ENCODE measurements at places on chromosomes 16 and 17.
A peak's percentile ranks its signal among the peaks of the same experiment; 100 is the strongest.

- no peak for DNase-seq
- H3K27me3 ChIP-seq: no peaks in the 10 kb centered on the region
- no peaks in the 10 kb centered on the region for H3K36me3 ChIP-seq
- H3K27ac ChIP-seq: no peak overlapping the region
- H3K4me3 ChIP-seq: no peak overlapping the region
- H3K4me1 ChIP-seq: no peaks in the 10 kb centered on the region
Observed at GRCh38 chr16:74094514-74094913, 202.1 kb upstream of the PSMD7 start.

- H3K27ac ChIP-seq: no peak overlapping the region
- no peak overlapping the region for H3K4me3 ChIP-seq
- H3K4me1 ChIP-seq: peaks cover 9% of the 10 kb centered on the region
- H3K36me3 ChIP-seq: no peaks in the 10 kb centered on the region
- no peaks in the 10 kb centered on the region for H3K27me3 ChIP-seq
- peak; percentile 30 for DNase-seq
Observed at GRCh38 chr16:84689111-84689510, 10.7 kb upstream of the USP10 start.

- H3K4me3 ChIP-seq: no peak overlapping the region
- DNase-seq: no peak
- H3K4me1 ChIP-seq: peaks cover 74% of the 10 kb centered on the region
- H3K27ac ChIP-seq: peak overlapping the region; percentile 62
- no peaks in the 10 kb centered on the region for H3K36me3 ChIP-seq
Observed at GRCh38 chr16:4090351-4090851, 25.8 kb downstream of the ADCY9 start.

DNA sequence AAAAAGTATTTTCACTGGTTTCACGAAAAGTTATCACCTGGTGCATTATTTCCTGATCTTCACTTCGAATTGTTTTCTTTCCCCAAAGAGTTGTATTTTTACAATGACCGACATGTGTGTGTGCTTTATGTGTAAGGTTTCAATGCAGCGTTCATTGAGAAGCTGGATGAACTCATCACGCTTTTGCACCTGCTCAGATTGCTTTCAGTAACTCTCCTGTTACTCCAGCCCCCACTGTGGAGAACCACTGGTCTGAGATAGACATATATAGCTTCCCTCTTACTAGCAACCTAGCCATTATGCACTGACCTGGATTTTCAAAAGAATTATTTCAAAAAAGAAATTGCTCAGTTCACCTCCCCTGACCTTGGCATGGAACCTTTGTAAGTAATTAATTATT is 178.3 kb upstream of the CHMP6 start:
- no peaks in the 10 kb centered on the region for H3K36me3 ChIP-seq
- H3K27ac ChIP-seq: no peak overlapping the region
- H3K4me1 ChIP-seq: no peaks in the 10 kb centered on the region
- no peak for DNase-seq
- H3K27me3 ChIP-seq: no peaks in the 10 kb centered on the region
- H3K4me3 ChIP-seq: no peak overlapping the region

GRCh38 chr16:22388101-22388644 is 13.8 kb upstream of the CDR2 start:
- no peaks in the 10 kb centered on the region for H3K36me3 ChIP-seq
- H3K4me1 ChIP-seq: peaks cover 5% of the 10 kb centered on the region
- no peak for DNase-seq
- H3K27ac ChIP-seq: no peak overlapping the region
- no peaks in the 10 kb centered on the region for H3K27me3 ChIP-seq

DNA sequence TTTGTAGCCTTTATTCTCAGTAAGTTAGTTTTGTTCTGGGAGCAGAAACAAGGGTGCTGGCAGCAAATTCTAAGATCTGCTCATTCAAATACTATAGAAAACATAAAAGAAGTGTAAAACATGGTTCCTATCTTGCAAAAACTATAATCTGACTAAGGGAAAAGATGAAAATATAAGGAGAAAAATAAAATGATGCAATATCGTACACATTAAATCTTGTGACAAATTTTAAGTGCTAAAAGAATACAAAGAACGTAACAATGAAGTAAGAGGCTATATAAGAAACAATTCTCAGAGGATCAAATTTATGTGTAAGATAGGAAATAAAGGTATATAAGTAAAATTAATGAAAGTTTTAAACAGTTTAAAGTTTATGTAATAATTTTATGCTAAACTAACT is 224.6 kb downstream of the CEP112 start:
- no peak overlapping the region for H3K27ac ChIP-seq
- H3K27me3 ChIP-seq: no peaks in the 10 kb centered on the region
- H3K36me3 ChIP-seq: no peaks in the 10 kb centered on the region
- H3K4me1 ChIP-seq: no peaks in the 10 kb centered on the region
- DNase-seq: no peak

DNA sequence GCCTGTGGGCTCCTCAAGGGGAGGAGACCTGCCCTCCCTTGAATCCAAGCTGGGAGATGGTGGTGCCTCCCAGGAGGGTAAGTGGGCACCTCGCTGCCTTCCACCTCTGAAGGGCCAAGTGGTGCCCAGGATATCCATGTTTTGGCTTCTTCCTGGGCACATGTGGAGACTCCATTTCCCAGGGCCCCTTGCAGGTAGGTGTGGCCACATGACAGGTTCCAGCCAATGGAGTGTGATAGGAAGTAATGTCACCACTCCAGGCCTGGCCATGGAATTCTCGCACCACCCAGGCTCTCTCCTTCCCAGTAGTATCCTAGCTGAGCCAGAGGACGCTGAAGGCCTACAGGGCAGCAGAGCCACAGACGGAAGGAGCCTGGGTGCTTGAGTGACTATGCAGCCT is 17.6 kb upstream of the PEMT start:
- no peaks in the 10 kb centered on the region for H3K27me3 ChIP-seq
- no peak overlapping the region for H3K4me3 ChIP-seq
- no peak for DNase-seq
- no peaks in the 10 kb centered on the region for H3K36me3 ChIP-seq
- H3K4me1 ChIP-seq: no peaks in the 10 kb centered on the region
- H3K27ac ChIP-seq: no peak overlapping the region

DNA sequence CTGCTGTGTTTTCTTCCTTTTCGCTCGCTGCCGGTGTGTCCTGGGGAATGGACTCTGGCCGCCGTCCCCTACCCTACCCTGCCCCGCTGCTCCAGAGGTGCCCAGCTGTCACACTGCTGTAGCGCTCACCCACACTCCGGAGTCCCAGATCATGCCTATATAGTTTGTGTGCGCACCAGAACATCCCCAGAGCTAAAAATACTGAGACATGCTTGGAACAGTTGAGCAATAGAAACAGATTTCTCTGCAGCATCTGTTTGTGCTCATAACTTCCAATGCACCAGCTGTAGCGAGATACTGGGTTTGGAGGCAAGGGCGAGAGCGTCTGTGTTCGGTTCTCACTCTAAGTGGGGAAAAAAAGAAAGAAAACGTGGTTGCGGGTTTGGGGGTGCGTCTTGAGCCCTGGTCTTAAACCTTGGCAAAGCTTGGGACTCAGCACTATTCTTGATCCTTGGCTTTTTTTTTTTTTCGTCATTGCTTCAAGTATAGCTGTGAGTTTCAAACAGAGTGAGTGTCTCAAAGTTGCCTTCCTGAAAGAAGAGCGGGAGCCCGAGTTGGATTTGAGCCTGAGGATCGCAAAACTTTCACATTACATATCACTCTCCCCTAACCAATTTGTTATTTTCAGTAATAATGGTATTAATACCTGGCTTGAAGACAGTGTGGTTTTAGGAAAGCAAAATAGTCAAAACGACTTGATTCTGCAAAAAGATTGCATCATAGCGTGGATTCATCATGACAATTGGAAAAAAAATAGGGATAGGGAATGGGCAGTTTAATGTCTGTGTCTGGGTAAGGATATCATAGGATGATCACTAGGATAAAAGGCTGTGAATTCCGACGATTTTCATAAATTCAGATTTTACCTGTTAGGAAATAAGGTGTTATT is 621 bp downstream of the KCNJ2 start:
- H3K4me3 ChIP-seq: peak overlapping the region; percentile 54
- peaks cover 20% of the 10 kb centered on the region for H3K27me3 ChIP-seq
- peak overlapping the region; percentile 81 for H3K27ac ChIP-seq
- DNase-seq: no peak
- H3K4me1 ChIP-seq: peaks cover 24% of the 10 kb centered on the region

DNA sequence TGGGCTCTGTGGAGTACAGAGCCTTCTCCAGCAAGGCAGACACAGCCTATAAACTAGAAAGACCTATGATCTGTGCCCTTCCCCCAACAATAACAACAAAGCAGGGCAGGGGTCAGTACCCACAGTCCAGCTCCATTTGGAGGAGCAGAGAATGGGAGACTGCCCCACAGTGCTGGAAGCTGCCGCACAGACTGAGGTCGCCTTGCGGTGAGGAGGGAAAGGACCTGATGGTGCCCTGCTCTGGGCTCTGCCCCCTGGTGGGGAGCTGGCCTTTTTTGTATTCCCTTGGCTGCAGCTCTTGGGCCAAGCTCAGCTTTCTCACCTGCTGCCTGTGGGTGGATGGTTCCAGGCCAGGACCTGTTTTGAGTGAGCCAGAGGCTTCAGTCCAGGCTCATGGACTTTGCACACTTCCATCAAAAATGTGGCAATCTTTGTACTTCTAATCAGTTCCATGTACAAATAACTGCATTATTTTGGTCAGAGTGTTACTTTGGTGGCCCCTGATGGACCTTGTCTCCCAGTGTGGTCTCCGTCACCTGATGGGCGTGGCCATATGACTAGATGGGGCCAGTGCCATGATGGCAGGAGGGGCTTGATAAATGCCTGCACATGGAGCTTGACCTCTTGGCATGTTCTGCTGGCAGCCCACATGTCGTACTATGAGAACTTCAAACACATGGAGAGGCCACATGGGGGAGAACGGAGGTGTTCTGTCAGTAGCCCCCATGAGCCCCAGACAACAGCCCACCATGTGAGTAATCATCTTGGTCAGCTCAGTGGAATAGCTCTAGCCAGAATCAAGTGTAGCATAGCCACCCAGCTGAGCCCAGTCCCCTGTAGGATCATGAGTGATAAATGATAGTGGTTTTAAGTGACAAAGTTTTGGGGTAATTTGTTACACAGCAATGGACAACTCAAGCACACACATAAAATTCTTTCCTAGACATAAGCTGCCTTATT is 24.2 kb downstream of the B9D1 start:
- no peak overlapping the region for H3K27ac ChIP-seq
- no peak overlapping the region for H3K4me3 ChIP-seq
- peak; percentile 85 for DNase-seq
- H3K4me1 ChIP-seq: no peaks in the 10 kb centered on the region

GRCh38 chr17:63780928-63781327 is 7.0 kb downstream of the DDX42 start:
- peak overlapping the region; percentile 43 for H3K27ac ChIP-seq
- no peaks in the 10 kb centered on the region for H3K27me3 ChIP-seq
- no peak for DNase-seq
- H3K4me1 ChIP-seq: peaks cover 95% of the 10 kb centered on the region

- H3K36me3 ChIP-seq: no peaks in the 10 kb centered on the region
- peak; percentile 84 for DNase-seq
- peaks cover 23% of the 10 kb centered on the region for H3K4me1 ChIP-seq
Observed at GRCh38 chr17:72588961-72589360, 468.1 kb downstream of the SOX9 start.

DNA sequence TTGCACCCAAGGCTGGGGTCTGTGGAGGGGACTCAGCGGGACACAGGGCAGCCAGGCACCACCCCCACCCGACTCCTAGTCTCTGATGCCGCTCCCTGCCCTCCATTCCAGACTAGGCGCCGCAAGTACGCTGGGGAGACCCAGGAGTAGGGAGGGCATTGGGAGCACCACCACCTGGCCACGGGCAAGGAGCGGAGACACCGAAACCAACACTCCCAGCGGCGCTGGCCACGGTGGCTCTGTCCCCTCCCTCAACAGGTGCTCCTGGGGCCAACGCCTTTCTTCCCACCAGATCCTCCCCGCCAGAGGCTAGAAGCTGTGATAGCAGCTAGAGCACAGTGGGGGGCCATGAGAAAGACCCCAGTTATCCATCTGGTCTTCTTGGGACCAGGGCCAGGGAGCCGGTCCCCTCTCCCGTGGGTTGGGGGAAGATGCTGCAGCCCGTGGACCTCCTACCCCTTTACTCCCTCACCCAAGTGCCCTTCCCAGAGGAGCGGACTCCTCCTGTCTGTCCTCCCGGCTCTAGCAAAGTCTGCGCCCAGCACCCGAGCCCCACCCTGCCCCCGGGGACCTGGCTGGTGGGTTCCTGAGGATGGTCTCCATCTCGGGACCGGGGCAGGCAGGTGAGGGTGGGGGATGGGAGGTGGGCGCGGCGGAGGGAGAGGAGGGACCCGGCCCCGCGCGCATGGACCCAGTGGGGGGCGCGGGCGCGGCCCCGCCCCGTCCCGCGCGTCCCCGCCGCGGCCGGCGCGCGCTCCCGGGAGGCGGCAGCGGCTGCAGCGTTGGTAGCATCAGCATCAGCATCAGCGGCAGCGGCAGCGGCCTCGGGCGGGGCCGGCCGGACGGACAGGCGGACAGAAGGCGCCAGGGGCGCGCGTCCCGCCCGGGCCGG is at the start of gene SYNGR3:
TSS of gene SYNGR3 (plus strand) at position 762 of the 892 bp plus-strand sequence. CDS start 133 bp downstream, outside the sequence.
- no peak for DNase-seq
- H3K36me3 ChIP-seq: peaks cover 20% of the 10 kb centered on the region
- peaks cover 53% of the 10 kb centered on the region for H3K27me3 ChIP-seq
- peak within 1 kb of the TSS; percentile 19 for H3K4me3 ChIP-seq

- H3K27ac ChIP-seq: peak within 1 kb of the TSS; percentile 85
- H3K36me3 ChIP-seq: no peaks in the 10 kb centered on the region
- H3K27me3 ChIP-seq: peaks cover 59% of the 10 kb centered on the region
- peaks cover 53% of the 10 kb centered on the region for H3K4me1 ChIP-seq
- peak within 1 kb of the TSS; percentile 43 for H3K4me3 ChIP-seq
Observed at GRCh38 chr16:67170168-67170948, at the start of gene NOL3. Gene NOL3 (plus strand): TSS chr16:67170538.

- H3K36me3 ChIP-seq: peaks cover 88% of the 10 kb centered on the region
- no peaks in the 10 kb centered on the region for H3K27me3 ChIP-seq
- H3K4me1 ChIP-seq: no peaks in the 10 kb centered on the region
- H3K27ac ChIP-seq: no peak overlapping the region
- DNase-seq: no peak
Observed at GRCh38 chr17:16025202-16025601, 25.6 kb downstream of the TTC19 start.

GRCh38 chr16:82146957-82147356 is 23.1 kb downstream of the MPHOSPH6 start:
- peak; percentile 41 for DNase-seq
- no peak overlapping the region for H3K4me3 ChIP-seq
- no peaks in the 10 kb centered on the region for H3K4me1 ChIP-seq
